ENCODE measurements at places on chromosomes 5 and 9.

DNA sequence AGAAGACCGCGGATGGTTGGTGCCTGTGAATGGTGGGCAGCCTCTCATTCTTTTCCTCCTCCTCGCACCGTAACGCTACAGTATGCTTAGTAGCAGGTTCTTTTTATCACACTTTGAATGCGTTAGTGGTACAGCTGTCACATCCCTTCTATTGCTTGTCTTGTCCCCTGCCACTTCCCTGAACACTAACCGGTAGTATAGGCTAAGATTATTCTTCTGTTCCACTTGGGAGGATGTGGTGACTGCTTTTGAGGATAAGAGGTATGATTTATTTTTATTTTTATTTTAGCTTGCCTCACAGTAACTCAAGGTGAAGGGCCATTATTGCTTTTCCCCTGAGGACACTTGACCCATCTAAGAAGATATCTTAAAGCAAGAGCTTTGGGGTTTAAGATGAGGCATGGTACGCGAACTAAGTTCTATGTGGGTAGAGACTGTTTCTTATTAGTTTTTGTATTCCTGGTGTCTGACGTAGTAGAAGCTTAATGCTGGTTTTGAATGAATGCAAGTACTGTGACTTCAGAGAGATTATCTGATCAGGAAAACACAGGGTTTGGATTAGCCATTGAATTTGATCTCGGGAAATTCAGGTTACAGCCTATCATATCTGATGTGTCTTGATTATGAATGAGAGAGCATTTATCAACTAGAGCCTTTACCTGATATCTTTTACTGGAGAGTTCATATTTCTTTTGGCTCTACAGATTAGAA is 951 bp downstream of the UNC13B start:
- no peak for DNase-seq

DNA sequence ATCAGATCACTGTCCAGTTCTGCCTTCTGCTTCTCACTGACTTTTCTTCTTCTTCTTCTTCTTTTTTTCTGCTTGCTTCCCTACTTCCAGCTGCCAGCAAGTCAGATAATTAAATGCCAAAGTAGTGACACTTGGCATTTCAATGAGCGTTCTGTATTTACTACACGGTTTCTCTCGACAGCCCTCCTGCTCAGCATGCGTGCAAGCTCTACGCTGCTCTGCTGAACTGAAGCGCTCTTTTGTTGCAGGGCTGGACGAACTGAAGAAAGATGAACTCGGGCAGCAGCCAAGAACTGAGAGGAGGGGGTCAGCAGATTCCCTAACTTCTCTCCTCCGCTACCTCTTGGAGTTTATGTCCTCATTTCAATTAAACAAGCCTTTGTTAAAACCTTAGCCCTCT is 319.1 kb downstream of the GLIS3 start:
- no peak for DNase-seq

DNA sequence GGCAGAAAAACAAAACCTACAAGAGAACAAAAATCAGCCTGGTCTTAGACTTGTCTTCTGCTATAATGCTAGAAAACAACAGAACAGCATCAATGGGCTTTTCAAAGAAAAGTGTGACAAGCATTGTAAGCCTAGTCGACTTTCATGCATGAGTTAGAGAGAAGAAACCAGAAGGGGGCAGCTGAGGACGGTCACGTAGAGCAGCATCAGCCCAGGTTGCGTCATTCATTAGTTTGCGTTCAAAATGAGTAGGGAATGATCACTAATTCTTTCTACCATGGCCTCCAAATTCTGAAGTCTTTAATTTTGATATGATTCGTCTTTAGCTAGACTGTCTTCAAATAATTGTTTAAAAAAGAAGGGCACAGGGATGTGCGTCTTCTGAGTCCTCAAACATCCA is 4.7 kb upstream of the ISCA1 start:
- peak; percentile 47 for DNase-seq

- peak; percentile 82 for DNase-seq
Measured at GRCh38 chr9:134325813-134326723, at the start of gene RXRA. TSS of gene RXRA (plus strand) at chr9:134326455. CDS start at chr9:134326632, 177 bp downstream.

- DNase-seq = no peak
Measured at GRCh38 chr9:73050065-73050816, 97.4 kb upstream of the ALDH1A1 start.

- no peak for DNase-seq
Measured at GRCh38 chr5:150238646-150239045, 48.8 kb downstream of the SLC6A7 start.

DNA sequence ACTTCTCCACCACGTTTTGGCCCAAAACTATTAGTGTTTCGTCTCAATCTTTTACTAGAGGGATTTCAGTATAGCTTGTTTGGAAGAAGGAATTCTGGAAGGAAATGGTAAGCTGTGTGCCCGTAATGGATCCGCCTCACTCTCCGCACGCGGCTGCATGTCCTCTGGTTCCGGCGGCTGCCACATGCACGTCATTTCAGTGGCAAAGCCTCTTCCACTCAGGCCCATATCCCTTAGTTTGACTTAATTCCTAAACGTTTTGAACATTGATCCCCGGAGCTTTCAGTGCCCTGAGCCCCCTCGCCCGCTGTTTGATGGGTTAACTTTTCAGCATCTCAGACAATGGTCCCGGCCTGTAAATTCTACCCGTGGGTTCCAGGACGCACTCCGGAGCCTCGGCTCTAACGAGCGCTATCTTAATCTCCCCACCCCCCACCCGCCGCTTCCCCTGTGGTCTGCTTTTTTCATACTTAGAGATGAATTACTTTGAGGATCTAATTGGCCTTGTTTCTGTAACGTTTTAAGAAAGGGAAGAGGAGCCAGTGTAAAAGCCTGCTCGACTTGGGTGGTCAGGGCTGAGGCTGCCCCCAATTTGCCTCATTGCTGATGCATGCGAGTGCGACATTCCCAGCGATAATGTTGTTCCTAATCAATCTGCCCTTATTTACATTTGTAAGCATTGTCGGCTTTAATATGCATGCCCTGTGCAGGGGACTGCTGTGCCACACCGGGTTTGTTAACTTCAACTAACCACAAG is 4.6 kb downstream of the PTCH1 start:
- peak; percentile 35 for DNase-seq

DNA sequence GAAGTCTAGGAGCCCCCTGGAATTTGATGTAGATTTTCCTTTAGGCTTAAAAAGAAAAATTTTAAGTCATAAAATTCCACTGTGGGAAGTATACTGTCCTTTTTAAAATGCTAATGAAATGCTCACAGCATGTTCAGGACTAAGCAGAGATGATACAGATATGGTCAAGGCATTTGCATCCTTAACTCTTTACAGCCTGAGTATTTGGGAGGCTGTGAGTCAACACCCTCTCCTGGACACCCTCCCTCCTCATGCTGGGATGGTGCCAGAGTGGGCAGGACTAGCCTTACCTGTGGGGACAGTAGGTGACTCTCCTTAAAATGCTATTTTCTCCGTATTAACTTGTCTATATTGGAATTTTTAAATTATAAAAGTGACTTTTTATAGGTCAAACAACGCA is 197.4 kb upstream of the ELL2 start:
- no peak for DNase-seq

- DNase-seq = no peak
Measured at GRCh38 chr5:133921979-133922378, 46.4 kb downstream of the C5orf15 start.

DNA sequence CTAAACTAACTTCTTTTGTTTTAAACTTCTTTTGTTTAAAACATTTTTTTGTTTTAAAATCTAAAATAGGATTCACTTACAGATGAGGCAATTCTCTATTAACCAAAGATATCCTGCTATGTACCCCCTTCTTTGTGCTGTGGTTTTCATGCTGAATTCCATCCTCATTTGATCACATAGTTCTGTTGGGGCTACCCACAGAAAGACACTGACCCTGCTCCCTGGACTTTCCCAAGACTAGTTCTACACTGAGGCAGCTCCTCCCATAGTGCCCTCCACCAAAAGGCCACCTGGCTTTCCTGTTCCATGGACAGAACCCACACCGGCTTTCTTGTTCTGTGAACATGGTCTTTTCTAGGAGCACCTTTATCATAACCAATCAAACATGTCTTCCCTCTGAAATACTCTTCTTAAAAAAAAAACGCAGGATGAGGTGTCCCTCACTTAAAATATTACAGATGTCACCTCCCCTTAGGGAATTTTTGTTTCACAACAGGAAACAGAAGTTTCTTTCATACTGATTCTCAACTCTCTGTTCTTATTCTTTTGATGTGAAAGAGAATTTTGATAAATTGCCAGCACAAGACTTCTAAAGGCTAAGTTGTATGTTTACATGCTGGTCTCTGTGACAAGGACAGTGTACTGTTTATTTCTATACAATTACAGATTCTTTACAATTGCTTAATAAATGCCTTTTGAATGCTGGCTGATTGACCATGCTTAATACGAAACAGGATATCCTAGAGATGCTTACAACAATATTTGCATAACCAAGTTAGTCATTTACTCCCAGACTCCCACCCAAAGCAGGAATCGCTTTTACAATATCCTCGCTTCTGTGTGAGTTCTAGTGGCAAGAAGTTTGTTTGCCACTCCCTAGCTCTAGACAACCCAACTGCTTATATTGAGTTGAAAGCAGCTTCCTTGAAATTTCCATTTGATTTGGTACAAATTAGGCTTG is 300.4 kb downstream of the DTWD2 start:
- no peak for DNase-seq

DNA sequence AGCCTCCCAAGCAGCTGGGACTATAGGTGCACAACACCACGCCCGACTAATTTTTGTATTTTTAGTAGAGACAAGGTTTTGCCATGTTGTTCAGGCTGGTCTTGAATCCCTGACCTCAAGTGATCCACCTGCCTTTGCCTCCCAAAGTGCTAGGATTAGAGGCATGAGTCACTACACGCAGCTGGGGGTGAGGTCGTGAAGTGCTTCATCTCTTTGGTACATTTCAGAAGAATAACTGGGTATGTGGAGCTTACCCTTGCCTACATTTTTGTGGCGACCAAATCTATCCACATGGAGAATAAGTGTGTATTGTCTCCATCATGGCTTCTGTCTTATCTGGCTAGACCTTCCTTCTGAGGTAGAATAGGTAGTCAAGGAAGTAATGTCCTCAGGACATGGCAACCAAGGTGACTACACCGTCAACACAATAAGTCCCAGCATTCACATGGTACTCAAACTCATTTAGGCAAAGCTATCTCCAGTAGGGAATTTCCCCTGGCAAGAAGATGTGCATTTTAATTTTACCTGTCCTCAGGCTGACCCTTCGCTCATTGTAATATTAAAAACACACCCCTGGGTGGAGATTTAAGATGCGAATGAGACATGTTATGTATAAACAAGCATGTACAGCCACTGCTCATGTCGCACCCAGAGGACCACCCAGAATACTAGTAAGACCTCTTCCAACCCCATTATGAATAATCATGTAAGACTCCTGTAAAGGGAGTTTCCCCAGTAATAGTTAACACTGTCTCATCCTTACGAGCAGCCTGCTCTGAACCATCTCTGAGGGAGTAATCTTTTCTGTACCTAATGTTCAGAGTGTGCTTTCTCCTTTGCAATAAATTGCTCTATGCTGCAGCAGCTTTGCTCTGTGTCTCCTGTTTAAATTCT is 1173.2 kb downstream of the TAF11L14 start:
- no peak for DNase-seq

DNA sequence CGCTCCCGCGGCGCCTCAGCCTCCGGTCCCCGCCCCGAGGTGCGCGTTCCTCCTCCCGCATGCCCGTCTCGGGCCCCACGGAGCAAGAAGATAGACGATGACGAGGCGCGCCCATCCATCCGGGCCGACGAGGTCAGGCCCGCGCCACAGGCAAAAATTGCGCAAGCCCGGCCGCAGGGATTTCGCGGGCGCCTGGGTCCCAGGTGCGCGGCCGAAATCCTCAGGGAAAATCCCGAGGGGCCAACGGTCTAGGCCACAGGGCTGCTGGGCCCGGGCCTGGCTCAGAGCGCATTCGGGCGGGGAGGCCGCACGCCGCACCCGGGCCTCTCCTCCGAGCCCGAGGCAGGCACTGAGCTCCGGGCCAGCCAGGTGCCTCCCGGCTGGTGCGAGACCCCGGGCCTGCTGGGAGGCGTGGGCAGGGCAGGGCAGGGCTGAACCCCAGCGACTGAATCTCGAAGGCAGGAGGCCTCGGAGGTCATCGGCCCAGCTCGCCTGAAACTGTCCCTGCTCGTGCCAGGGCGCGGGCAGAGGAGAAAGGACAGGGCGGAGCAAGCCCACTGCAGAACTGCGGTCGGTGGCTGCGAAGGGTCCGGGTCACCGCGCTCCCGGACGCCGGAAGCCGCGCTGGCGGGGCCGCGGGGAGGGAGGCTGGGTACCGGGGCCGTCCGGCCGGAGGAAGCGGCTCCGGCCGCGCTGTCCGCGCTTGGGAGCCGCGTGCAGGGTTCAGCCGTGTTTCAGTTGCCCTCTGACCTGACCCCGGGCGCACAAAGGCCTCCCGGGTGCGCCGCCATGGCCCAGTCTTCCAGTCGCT is 66.8 kb downstream of the FOXD1 start:
- no peak for DNase-seq

GRCh38 chr5:163024936-163025335 is 412.5 kb upstream of the CCNG1 start:
- no peak for DNase-seq

DNA sequence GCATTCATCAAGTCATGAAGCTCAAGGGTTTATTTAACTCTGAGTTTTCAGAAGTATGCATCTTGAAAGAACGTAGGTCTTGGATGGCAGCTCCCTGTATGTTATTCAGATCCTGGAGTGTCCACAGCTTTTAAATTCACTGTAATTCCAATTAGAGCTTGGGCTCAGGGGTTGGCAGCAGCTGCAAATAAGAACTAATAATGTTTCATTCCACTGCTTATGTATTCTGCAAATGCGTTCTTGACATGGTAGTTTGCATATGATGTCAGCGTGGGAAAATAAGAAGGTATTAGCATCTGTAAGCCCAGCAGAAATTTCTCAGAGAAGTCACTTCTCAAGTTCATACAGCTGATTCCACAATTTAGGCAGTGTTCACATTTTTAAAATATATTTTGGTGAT is 58.4 kb downstream of the RORB start:
- no peak for DNase-seq

DNA sequence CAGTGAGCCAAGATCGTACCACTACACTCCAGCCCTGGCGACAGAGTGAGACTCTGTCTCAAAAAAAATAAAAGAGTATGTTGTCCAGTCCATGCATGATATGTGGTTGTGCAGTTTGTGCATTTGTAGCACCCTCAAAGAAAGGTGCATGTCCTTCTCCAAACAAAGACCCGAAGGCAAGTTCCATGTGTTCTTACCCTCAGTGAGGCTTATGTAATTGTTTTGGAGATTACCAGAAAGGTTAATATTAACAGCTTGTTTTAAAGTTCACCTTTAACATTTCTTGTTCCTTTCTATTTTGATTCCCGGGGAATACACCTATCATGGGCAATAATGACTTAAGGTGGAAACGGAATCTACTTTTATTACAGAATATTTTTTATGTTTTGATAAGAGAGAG is 22.3 kb downstream of the KIAA1191 start:
- no peak for DNase-seq

DNA sequence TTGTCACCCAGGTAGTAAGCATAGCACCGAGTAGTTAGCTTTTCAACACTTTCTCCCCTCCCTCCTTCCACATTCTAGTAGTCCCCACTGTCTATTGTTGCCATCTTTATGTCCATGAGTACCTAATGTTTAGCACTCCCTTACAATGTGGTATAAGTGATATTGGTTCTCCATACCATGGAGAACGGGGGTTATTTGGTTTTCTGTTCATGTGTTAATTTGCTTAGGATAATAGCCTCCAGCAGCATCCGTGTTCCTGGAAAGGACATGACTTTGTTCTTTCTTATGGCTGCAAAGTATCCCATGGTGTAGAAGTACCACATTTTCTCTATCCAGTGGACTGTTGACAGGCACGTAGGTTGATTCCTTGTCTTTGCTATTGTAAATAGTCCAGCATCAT is 353.9 kb downstream of the ADGRV1 start:
- DNase-seq = no peak
